ENCODE measurements at places on chromosomes 5 and 9.

DNA sequence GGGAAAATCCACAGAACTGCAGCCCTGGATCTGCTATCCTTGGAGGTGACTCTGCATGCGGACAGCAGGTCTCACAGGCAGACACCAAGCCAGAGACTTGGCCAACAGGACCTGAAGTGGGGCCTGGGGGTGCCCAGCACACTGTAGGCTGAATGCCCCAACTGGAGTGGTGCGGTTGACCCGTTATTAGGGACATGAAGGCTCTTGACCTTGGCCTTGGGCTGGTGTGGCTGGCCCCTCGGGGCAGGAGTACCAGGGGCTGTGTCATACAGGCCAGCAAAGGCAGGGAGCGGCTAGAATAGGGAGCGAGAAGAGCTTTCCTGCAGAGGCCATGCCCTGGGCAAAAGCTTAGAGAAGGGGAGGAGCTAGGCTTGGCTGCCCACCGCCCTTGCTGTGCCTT lies 153.2 kb upstream of the MVB12B start:
- DNase-seq = no peak

DNA sequence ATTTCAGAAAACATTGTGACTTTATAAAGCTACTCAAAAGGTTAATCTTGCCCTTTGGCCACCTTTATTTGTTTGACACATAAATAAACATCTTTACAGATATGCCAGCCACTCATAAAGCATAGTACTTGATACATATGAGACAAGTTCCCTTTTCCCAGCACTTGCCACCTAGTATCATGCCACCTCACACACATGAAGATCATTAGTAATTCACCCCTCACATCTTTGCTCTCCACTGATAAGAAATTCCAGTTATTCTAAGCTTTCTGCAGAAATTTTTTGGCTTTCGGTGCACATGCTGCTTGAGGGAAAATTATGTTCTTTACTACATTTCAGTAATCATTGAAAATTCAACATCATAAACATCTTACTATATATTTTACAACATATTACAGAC lies 59.1 kb downstream of the DEPDC1B start:
- DNase-seq = no peak

DNA sequence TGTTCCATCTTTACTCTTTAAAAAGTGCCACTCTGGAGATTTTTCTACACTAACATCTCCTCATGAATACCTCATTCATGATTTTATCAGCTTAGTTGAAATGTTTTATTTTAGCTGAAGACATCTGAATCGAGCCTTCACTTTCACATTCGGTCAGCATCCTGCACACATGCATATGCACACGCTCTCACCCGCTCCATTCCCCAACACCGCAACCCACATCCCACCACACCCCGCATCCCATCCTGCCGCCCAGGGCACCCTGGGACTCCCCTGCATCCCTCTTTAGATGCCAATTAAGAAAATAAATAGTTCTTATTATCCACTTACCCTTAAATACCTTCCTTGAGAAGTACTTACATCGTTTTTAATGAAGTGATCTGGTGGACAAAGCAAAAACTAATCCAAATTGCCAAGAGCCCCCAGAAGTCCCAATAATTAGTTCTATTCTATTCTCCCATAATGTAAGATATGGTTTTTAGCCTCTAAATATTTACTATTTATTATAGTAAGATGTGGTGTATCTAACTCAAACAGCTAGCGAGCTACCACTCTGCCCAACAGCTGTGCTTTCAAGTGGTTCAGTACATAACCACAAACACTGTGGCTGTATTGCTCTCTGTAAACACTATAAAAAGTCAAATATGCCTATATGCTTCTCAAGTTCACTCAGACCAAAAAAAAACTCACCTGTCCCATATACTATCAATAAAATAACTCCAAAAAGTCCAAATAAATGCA lies 38.2 kb downstream of the GZMK start:
- no peak for DNase-seq

DNA sequence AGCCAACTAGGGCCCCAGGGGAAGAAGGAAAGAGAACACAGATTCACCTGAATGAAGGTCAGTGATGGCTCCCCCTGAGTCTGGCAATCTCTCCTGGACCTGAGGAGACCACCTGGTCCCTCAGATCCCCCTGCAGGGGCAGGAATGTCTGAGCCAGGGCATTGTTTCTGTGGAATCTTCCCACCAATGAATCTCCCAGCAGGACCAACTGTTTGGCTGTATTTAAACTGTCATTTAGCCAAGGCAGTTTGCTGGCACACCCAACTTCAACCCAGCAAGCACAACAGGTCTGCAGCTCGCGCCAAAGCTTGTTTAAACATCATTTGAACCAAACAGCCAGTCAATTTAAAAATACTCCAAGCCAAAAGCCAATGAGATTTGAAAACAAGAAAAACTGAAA lies 92.6 kb downstream of the SH3TC2 start:
- DNase-seq = no peak

GRCh38 chr5:181205761-181206649 lies 1.0 kb upstream of the TRIM7 start:
- no peak for DNase-seq

DNA sequence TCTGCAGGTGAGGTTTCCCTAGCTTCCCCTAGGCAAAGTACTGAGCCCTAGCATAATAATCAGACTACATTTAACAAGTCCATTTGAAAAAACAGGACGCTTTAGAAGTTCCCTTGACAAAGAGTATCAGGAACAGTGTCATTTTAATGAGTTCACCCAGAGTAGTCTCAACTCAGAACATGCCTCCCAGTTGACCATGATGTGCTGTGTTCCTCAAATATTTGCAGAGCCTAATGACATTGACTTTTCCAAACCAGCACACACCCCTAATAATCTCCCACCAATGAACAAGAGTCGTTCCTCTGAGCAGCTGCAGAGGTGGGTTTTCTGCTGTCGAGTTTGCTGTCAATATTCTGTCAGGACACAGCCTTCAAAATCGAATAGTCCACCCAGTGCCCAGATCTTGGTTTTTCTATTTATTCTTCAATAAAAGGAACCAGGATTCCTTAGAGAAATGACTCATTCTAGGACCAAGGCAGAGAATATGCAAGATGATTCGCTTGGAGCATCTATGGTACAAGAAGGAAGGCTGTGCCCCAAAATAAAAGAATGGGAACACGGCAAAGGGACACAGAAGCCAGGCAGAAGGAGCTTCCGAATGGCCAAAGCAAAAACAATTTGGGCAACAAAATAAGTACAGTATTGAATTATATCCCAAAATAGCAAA lies 57.6 kb downstream of the OTULIN start:
- no peak for DNase-seq

DNA sequence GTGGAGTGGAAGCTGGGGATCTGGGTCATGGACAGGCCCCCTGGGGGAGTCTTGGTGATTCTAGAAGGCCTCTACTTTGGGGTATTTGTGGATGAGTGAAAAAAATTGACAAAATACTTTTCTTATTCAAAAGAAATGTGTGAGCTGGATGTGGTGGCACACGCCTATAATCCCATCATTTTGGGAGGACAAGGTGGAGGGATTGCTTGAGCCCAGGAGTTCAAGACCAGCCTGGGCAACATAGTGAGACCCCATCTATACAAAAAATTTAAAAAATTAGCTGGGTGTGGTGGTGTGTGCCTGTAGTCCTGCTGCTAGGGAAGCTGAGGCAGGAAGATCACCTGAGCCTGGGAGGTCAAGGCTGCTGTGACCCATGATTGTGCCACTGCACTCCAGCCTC lies 6.6 kb upstream of the NCS1 start:
- DNase-seq = no peak

GRCh38 chr5:1948111-1948510 lies 65.4 kb upstream of the IRX4 start:
- DNase-seq = no peak

DNA sequence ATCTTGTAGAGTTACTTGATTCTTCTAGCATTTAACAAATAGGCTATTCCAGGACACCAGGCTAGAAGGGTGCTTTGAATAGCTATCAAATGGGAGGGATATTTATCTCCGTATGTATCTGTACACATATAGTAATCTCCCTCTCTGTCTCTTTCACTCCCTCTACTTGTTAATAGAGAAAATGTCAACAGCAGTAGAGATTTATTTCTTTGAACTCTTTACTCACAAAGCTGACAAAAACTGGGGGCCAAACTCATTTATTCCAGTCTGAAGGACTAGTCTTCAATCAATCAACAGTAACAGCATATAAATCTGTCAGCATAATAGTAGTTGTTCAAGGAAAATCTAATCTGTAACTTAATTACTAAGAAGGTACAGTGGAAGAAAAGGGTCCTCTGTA lies 78.2 kb upstream of the FER start:
- DNase-seq = no peak

DNA sequence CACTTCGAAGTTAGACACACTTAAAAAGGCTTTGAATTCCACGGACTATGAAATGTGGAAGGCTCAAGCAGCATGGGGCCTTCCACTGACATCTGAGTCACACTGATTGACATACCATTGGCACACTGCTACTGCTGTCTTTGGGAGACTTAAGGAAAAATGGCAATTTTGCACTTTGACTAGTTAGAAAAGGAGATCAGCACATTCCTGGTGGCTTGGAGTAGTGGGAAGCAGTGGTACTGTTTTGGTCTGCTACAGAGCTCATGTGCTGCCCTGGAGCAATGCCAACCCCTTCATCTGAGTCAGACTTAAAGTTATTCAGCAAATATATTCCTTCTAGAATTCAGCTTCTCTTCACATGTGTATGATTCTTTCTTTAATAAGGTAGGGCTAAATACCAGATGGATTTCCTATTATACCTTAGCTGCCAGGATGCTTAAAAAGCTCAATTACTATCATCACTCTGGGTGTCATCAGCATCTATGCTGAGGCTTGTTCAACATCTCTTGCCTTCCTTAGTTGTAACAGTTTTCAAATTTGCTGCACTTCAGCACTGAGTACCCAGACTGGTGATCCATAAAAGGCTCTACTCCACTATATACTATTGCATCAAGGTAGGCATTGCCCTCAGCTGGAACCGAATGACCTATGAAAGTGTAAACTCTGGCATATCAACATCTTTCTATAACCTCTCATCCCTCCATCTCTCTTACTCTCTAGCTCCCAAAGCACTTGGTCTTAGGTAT lies 42.3 kb upstream of the MOCS2 start:
- no peak for DNase-seq

GRCh38 chr5:39024005-39024404 lies 50.2 kb downstream of the RICTOR start:
- DNase-seq = no peak

GRCh38 chr5:3993856-3994473 lies 398.3 kb downstream of the IRX1 start:
- DNase-seq = no peak

DNA sequence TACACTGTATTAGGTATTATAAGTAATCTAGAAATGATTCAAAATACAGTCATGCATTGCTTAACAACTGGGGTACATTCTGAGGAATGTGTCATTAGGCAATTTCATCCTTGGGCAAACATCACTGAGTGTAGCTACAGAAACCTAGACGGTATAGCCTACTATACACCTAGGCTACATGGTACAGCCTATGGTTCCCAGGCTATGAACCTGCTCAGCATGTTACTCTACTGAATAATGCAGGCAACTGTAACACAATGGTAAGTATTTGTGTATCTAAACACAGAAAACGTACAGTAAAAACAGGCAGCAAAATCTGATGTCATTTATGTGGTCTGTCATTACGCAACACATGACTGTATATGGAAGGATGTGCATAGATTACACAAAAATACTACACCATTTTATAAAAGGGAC lies 96.8 kb downstream of the RAPGEF6 start:
- DNase-seq = no peak

DNA sequence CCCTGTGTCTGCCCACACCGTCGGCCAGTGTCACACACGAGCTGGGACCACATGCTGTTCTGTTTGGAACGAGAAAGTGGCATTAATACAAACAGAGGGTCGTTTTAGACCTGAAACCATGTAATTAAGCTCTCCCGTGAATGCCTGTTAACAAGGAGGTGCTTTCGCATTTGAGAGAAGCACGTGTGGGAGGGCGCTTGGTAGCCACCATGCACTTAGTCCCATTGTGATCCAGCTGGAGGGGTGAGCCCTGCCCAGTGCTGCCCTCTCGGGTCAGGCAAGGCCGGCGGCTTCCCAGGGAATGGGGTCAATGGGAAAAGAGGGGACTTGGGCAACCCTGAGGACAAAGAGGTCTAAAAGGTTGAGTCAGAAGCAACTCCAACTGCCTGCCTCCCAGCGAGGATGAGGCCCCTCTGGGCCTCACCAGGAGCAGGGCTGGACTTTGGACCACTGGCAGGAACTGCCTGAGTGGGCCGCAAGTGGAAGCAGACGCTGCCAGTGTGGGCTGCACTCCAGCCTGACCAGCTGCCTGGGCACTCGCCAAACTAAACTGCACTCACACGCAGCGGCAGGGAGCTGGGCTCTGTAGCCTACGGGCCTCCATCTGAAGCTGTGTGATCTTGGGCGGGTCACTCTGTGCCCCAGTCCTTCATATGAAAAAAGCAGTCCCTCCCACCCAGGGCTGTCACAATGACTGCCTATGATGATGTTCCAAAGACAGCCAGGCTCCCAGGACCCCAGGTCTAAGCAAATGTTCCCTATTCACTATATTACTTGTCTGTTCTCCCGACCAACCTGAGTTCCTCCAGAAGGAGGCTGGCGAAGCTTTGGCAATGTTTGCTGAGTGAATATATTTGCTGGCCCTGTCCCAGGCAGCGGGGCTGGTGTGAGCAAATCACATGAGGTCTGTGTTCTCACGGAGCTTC lies 195.7 kb downstream of the CDK5RAP2 start:
- DNase-seq = no peak

DNA sequence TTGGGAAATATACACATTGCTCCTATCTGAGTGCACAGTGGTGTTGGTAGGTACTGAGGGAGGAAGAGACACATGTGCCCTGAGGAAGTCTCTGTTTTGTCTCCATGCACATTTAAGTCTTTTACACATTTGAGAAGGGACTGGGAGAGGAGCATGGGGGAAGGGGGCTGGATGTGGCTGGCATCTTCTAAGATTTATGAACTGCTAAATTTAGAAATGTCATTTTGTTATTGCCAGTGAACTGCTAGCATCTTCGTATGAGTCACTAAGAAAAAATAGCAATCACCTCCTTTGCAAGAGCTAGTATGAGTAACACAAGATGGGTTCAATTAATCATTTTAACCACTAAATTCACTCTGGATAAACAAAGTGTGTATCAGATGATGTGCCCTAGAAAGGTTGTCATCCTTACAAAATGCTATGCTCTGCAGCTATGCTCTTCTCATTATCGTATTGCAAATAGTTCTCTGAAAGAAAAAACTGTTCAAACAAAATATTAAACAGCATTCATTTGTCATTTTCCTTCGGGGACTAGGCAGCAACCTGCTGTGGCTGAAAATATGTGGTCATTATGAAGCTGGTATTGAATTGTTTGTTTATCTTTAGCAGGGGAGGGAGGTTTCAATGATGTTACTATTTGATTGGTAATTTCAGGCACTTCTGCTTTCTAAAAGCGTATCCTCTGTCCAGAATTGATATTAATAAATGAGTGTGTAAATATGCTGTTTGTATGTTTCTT lies 236.5 kb downstream of the DMRTA1 start:
- no peak for DNase-seq

- DNase-seq = no peak
Observed at GRCh38 chr5:102927007-102927406, 171.9 kb downstream of the PAM start.

DNA sequence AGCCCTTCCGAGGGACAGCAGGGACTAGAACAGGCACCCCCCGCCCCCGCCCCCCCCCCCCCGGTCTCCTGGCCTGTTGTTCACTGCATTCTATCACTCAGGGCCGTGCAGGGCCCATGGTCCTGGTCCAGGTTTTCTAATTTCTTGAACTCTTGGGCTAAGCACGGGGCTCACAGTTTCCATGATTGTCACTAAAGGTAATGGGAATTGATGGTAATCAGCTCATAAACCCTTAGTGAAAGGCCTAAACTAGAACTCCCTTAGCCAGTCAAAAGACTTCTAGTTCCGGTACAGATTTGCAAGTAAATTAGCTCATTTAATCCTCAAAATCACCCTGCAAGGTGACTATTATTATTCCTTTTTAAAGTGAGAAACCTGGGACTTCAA lies 14.7 kb upstream of the PWWP2A start:
- DNase-seq = no peak

Data from 8988T (cell line).